NCI-H446 (cell line): ENCODE measurements at places on chromosomes 16 and 17.
A peak's percentile ranks its signal among the peaks of the same experiment; 100 is the strongest.

- DNase-seq = no peak
Measured at GRCh38 chr17:4014148-4014927, 50.1 kb upstream of the ATP2A3 start.

DNA sequence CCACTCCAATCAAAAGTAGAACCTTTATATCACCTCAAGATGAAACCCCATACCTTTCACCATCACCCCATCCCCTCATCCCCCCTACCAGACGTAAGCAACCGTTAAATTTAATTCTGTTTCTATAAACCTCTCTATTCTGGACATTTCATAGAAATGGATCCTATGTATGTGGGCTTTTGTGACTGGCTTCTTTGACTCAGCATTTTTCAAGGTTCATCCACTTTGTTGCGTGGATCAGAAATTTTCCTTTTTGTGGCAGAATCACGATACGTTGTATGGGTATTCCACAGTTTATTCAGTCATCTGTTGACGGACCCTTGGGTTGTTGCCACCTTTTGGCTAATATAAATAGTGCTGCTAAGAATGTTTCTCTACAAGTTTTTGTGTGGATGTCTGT lies 8.6 kb downstream of the PLCG2 start:
- DNase-seq = no peak

- no peak for DNase-seq
Measured at GRCh38 chr16:12900599-12901203, 697 bp upstream of the SHISA9 start.

DNA sequence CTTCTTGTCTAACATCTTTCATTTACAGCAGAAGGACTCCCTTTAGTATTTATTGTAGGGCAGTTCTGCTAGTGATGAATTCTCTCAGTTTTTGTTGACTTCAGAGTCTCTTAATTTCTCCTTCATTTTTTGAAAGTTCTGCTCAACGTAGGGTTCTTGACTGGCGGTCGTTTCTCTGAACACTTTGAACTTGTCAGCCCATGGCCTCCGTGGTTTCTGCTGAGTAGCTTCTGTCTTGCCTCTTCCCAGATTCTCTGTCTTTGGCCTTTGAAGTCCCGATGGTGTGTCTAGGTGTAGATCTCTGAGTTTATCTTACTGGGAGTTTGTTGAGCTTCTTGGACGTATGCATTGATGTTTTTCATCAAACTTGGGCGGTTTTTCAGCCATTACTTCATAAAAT lies 13.4 kb downstream of the GAA start:
- DNase-seq = no peak

DNA sequence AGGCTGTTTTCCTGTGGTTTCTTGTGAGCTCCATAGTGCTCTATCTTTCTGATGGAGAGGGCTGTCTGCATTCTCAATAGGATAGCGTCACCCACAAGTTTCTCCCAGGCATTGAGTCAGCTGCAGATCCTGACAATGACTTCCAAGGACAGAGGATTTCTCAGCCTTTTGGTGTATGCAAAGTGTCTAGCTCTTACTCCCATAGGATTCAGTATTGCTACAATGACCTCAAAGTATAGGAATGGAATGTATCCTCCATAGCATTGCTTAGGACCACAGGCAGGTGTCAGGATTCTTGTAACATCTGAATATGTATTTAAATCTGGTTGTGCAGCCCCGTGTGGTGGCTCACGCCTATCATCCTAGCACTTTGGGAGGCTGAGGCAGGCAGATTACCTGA lies 32.3 kb downstream of the SMIM36 start:
- no peak for DNase-seq

GRCh38 chr16:82302042-82302727 lies 132.2 kb upstream of the MPHOSPH6 start:
- peak; percentile 2 for DNase-seq
